ENCODE measurements at places on chromosomes 13 and 19.
A peak's percentile ranks its signal among the peaks of the same experiment; 100 is the strongest.

GRCh38 chr19:56393119-56394012 lies at the start of gene ZNF582:
Gene ZNF582 (minus strand): TSS chr19:56393534. CDS start chr19:56391752, 1,782 bp downstream.
- DNase-seq, result peak; percentile 79

DNA sequence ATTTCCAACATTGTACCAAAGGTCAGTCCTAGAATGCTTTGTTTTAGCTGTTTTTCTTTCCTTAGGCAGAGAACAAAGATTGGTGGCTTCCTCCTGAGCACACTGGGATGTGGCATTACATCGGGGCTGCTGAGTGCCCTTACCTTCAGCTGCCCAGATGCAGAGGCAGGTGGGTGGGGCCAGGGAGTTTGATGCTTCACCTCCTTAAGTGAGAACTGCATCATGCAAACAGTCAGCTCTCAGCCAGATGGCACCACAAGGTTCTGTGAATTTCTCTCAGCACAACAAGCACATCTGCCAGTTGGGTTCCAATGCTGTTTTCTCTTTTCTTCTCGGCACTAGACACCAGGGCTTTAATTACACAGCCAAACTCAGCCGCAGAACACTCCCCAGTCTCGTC lies 87.4 kb upstream of the UBL3 start:
- no peak for DNase-seq

- DNase-seq, result no peak
Observed at GRCh38 chr13:70380809-70381208, 272.6 kb upstream of the KLHL1 start.

- DNase-seq, result no peak
Observed at GRCh38 chr13:64083396-64083795, 2667.7 kb upstream of the PCDH20 start.

- DNase-seq, result no peak
Observed at GRCh38 chr19:50418176-50419021, at the start of gene SPIB. Gene SPIB (plus strand): TSS chr19:50418938. CDS start chr19:50418963, 25 bp downstream.

DNA sequence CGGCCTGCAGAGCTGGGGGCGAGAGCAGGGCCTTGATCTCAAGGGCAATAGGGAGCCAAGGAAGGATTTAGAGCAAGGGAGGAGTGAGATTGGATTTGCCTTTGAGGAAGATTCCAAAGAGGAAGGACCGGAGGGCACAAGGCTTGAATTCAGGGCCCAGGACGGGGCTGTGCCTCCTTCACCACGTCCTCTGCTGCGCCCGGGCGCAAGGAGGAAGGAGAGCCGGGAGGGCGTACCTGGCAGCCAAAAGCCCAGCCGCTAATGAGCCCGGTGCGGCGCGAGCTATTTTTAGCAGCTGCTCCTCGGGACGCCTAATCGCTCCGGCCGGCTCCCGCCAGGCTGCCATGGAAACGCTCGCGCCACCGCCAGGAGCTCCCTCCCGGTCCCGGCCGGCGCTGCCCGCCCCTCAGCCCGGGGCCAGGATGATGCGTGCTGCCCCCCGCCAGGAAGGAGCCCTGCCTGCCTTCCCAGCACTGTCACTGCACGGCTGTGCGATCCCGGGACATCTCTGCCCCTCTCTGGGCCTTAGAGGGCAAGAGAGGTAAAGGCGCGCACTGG lies 31.3 kb downstream of the TINCR start:
- DNase-seq, result no peak

- DNase-seq, result no peak
Observed at GRCh38 chr13:25177012-25177411, 4.9 kb upstream of the AMER2 start.

GRCh38 chr13:101185606-101186005 lies 230.7 kb downstream of the NALCN start:
- no peak for DNase-seq
